A673 (cell line): ENCODE measurements at places on chromosomes 4 and X.

GRCh38 chr4:106569146-106570031 is 200.8 kb upstream of the GIMD1 start:
- no peak for DNase-seq

DNA sequence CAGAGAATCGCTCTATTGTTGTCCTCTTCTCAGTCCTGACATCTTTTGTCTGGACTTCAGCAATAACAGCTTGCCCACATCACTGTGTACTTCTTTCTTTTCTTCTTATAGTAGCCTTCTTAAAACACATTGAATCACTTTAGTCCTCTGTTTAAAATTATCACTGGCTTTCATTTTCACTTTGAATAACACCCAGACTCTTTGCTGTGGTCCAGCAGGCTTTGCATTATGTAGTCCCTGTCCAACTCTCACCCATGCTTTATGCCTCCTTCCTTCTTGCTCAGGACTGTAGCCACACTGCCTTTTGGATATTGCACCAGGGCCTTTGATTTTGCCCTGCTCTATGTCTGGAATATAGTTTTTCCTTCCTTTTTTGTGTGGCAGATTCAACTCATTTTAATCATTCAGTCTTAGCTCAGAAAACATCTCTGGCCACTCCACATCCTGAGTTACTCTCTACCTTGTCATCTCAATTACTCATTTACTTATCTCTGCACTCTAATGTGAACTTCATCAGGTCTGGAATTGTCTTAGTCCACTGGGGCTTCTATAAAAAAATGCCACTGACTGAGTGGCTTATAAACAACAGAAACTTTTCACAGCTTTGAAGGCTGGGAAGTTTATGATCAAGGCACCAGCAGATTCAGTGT is 168.2 kb downstream of the C4orf33 start:
- no peak for DNase-seq

- no peak for DNase-seq
Measured at GRCh38 chrX:144946666-144947065, 300.6 kb upstream of the SPANXN1 start.

- no peak for DNase-seq
Measured at GRCh38 chr4:44056721-44057151, 391.9 kb downstream of the KCTD8 start.

DNA sequence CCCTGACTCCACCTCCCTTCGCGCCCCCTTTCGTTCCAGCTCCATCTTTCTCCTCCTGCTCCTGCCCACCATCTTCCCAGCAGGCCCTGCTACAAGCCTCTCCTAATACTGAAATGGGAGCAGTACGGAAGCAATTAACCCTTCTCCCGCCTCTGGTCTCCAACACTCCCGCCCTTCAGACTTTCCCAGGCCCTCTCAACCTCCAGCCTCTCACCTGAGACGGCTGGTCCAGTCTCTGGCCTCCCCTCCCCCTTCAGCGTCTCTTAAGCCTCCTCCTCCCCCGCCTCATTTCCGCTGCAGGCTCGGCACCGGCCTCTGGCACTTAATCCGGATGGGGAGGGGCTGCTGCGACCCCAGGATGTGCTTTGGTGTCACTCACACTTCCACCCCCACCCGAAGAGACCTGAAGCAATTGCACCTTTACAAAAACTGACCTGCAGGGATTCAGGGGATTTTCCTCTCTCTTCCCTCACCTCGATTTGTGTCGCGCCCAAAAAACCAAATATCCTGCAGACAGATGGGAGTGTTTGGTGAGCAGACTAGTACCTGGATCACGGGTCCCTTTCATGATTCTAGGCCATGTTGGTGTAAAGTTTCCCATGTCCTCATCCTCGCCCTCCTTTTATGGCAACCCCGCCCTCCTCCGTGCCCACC is 657 bp downstream of the TCEAL8 start:
- peak; percentile 47 for DNase-seq

DNA sequence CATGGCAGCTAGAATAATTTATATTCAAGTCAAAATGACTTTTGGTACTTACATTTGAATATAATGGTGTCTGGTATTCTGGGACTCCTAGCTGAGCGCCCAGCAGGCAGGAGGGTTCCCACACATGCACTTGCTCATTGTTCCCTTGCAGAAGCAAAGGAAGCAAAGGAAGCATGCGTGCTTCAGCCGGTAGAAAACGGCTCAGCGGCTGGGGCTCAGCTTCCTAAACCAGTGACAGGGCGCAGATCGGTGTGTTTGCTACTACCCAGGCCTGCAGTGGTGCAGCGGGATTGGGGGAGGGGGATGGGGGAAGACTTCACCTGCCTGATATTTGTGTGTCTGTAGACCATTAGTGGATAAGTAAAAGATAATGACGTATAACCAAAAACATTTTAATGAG is 978.3 kb upstream of the TENM3 start:
- DNase-seq, result peak; percentile 1

DNA sequence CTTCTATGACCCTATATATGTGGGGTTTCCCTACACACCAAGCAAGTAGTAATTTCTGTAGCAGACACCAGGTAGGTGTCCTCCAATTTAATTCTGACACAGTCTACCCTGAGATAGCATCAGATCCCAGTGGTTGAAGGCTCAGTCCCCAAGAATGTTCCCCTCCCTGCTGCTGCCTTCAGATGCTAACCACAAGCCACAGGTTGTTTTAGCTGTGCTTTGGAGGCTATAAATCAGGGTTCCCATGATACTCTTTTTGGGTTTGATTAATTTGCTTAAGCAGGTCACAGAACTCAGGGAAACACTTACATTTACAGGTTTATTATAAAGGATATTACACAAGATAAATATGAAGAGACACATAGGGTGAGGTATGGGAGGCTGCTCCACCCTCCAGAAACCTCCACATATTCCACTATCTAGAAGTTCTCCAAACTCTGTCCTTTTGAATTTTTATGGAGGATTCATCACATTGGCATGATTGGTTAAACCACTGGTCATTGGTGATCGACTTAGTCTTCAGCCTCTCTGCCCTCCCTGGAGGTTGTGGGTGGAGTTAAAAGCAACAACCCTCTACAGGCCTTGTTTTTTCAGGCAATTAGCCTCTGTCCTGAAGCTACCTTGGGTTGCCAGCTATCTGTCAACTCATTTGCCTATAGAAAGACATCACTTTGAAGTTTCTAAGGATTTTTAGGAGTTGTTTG is 50.8 kb downstream of the GRIA2 start:
- DNase-seq, result no peak

GRCh38 chr4:4775493-4776004 is 83.9 kb upstream of the MSX1 start:
- DNase-seq, result no peak

- no peak for DNase-seq
Measured at GRCh38 chrX:31201503-31201902, 129.7 kb upstream of the FTHL17 start.

GRCh38 chr4:827209-828081 is 1.5 kb upstream of the CPLX1 start:
- DNase-seq, result no peak

DNA sequence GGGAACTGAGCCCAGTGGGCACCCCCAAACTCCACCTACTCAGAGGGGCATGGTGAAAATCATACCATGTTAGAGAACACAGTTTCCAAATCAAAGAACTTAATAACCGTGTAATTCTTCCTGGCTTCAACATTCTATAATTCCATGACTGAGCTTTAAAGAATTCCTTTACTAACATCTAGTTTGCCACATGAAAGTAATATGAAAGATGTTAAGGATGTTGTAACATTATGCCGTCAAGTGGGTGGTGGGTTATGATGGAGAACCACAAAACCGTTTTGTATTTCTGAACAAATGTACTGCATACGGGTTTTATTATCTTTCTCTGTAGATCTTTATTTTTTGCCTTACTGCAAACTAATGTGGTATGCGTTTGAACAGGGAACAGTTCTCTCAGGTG is 549.0 kb upstream of the MAGEB2 start:
- DNase-seq, result no peak

DNA sequence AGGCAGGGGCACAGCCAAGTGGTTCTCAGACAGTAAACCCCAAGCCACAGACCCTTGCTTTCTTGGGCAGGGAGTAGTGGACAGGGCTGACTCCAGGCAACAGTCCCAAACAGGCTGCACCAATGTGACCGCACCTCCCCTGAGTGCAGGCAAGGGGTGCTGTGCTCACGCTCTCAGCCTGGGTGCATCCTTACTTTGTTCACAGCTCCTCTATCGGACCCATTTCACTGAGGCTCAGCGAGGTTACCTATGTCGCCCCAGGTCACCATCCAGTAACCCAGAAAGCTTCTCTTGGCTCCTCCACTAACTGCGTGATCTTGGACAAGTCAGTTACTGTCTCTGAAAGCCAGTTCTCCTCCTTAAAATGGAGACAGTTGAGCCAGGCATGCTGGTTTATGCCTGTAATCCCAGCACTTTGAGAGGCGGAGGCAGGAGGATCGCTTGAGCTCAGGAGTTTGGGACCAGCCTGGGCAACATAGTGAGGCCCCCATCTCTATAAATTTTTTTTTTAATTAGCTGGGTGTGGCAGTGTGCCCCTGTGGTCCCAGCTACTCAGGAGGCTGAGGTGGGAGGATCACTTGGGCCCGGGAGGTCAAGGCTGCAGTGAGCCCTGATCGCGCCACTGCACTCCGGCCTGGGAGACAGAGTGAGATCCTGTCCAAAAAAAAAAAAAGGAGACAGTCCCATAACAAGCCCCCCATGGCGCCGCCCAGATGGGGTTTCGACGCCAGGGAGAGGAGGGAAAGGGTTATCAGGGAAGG is 823 bp upstream of the MAN2B2 start:
- no peak for DNase-seq

DNA sequence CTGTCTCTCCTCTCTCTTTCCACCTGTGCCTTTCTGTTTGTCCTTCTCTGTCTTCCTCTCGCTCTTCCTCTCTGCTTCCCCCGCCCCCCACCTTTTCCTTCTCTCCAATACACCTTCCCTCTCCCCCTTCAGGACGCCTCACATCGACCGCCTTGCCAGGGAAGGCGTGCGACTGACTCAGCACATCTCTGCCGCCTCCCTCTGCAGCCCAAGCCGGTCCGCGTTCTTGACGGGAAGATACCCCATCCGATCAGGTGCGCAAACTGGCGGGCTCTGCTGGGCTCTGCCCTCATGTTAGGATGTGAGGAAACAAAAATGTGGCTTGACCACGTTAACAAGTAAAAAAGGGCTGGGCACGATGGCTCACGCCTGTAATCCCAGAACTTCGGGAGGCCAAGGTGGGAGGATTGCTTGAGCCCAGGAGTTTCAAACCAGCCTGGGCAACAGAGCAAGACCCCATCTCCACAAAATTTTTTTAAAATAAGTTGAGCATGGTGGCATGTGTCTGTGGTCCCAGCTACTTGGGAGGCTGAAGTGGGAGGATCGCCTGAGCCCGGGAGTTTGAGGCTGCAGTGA is 35.2 kb downstream of the ARSF start:
- DNase-seq, result no peak

GRCh38 chrX:9866633-9867032 is 80.4 kb downstream of the SHROOM2 start:
- DNase-seq, result no peak

- peak; percentile 71 for DNase-seq
Measured at GRCh38 chrX:115337491-115338144, 48.1 kb downstream of the LUZP4 start.

- no peak for DNase-seq
Measured at GRCh38 chr4:103400405-103400804, 202.3 kb upstream of the CENPE start.

DNA sequence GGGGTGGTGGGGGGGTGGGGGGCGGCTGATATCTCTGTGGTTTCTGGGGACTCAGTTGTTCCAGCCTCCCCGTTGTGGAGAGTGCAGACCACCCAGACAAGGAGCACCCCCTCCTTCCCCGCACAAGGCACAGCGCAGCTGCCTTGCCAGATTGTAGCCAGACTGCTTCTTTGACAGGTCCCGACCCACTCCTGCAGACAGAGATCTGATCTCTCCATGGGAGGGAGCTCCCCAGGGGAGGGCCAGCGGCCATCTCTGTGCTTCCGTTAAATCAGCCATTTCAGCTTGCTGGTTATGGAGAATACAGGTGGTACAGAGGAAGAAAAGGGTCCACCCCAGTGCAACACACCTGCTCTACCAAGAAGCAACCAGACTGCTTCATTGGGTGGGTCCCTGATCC is 80.8 kb downstream of the FGF16 start:
- DNase-seq, result no peak

- DNase-seq, result no peak
Measured at GRCh38 chrX:71618303-71618721, at the start of gene CXCR3. CXCR3 (minus strand) TSS chrX:71618511; CDS start chrX:71618449, 62 bp downstream.

DNA sequence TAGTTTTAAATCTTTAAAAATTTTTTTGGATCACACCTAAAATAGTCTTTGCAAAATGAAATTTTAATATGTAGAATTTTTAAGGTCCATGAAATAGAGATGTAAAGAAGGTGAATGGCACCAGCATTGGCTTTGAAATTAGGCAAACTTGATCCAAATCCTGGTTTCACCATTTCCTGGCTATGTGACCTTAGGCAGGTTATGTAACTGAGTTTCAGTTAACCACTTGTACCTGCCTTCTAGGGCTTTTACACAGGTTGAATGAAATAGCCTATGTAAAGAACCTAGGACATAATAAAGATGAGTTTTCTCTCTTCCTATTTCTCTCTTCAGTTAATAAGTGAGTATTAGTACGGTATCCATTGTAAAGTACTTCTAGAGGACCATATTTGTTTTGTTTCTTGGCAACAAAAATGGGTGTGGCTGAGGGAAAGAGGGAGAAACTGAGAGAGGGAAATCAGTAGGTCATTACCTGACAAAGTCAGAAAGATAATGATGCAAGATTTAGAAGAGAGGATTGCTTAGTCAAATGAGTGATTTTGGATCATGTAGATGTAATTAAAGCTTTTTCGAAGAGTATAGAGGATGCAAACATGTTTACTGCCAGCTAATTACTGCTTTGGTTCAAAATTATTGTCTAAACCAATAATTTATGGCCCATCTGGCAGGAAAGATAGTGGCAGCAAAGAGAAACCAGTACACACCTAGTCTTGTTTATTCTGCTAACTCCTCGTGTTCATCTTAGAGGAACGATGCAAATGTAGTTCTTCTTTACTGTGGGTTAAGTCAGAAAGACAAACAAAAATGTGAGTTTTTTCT is 81.9 kb downstream of the PDLIM5 start:
- DNase-seq, result no peak

- DNase-seq, result peak; percentile 71
Measured at GRCh38 chr4:1012034-1012739, 761 bp downstream of the FGFRL1 start.

GRCh38 chr4:176425035-176425434 is 105.3 kb downstream of the SPCS3 start:
- no peak for DNase-seq

- no peak for DNase-seq
Measured at GRCh38 chr4:41939016-41939626, 3.9 kb downstream of the TMEM33 start.

DNA sequence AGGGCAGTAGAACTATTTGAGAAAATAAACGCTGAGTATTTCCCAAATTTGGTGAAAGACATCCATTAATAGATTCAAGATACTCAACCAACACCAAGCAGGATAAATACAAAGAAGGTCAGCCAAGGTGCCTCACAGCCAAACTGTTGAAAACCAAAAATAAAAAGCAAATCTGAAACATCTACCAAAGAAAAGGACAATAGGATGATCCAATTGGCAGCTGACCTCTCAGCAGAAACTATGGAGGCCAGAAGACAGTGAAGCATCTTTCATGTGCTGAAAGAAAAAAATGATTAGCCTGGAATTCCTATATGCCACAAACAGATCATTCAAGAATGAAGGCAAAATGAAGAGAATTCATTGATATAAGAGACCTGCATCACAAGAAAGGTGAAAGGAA is 44.9 kb downstream of the USP46 start:
- DNase-seq, result no peak

GRCh38 chr4:153222707-153223426 is 18.6 kb downstream of the TRIM2 start:
- DNase-seq, result peak; percentile 46
